Activated CD4-positive, alpha-beta T cell treated with anti-CD3 and anti-CD28 coated beads, Interleukin-2, amount 50 U/mL, for 24 hours (primary cell): ENCODE measurements at places on chromosomes 1 and 21.

DNA sequence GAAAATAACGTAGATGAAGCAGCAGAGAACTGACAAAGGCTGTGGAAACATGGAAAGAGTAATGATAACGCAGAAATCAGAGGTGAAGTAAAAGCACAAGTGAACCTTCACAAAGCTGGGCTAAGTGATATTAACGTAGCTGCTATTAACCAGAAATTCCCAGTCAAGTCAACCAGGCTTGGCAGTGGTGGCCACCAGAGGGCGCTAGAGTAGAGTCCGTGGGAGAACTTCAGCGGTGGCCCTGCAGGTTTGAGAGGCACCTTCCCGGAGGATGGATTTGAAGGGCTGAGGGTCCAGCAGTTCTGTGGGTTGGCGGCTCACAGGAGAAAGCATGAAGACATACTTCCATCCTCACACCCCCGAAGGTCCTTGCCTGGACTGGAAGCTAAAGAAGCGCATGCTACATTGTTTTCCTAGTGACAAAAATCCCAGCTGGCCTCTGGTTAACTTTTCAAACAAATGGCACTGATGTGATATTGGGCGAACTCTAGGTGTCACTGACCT, 81.7 kb upstream of the ZNF648 start:
- peak; percentile 86 for DNase-seq

DNA sequence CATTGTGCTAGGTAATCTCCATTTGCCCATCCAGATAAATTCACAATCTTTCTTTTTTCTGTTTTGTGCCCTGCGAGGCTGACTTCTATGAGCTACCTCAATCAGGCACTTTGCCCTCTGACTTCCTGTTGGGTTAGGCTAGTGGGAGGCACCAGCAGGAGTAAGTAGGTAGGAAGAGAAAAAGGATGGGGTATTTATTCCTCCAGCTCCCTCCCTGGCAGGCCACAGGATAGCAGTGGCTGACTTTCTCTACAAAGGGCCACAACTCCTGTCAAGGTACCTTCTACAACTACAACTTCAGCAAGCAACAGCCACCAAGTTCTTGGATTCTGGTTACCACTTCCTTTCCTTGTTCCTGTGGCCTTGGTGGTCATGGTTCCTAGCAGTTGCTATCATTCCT, 18.8 kb upstream of the GORAB start:
- DNase-seq: no peak

- DNase-seq: no peak
Observed at GRCh38 chr1:147619741-147620140, 50.6 kb downstream of the ACP6 start.

DNA sequence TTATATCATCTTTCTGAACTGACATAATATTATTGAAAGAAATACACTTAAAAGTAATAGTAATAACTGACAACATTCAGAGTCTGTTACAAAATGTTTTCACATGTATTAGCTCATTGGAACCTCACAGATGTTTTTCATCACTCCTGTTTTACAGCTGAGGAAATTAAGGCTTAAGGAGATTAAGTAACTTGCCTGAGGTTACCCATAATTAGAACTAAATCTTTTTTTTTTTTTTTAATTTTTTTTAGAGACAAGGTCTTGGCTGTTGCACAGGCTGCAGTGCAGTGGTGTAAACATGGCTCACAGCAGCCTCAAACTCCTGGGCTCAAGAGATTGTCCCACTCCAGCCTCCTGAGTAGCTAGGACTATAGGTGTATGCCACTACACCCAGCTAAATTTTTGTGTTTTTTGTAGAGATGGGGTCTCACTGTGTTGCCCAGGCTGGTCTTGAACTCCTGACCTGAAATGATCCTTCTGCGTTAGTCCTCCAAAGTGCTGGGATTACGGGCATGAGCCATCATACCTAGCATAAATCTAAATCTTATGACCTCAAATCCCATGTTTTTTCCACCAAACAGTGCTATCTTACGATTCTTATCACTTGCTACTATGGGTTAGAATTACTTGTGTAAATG, 64.7 kb upstream of the MACF1 start:
- no peak for DNase-seq

DNA sequence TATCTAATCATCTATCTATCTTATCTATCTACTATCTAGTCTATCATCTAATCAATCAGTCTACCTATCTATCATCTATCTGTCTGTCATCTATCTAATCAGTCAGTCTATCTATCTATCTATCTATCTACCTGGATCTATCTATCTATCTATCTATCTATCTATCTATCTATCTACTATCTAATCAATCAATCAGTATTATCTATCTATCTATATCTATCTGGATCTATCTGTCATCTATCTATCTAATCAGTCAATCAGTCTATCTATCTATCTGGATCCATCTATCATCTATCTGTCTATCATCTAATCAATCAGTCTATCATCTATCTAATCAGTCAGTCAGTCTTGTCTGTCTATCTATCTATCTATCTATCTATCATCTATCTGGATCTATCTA, 26.9 kb upstream of the C1orf174 start:
- no peak for DNase-seq

- DNase-seq: peak; percentile 71
Observed at GRCh38 chr21:43975469-43976098, 36.5 kb upstream of the TRAPPC10 start.

DNA sequence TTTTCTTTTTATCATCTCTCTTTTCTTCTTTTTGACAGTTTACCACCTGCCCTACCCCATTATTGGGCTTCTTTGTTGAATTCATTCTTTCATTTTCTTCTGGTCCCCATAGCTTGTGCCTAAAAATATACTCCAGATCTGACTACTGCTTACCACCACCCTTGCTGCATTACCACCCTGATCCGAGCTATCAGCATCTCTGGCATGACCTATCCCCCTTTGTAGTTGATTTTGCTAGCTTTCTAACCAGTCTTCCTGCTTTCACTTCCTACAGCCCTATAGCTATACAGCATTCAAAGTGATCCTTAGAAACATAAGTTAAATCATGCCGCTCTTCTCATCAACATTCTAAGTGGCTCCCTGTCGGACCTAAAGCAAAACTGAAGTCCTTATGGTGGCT, 59.4 kb upstream of the MPC2 start:
- DNase-seq: no peak

DNA sequence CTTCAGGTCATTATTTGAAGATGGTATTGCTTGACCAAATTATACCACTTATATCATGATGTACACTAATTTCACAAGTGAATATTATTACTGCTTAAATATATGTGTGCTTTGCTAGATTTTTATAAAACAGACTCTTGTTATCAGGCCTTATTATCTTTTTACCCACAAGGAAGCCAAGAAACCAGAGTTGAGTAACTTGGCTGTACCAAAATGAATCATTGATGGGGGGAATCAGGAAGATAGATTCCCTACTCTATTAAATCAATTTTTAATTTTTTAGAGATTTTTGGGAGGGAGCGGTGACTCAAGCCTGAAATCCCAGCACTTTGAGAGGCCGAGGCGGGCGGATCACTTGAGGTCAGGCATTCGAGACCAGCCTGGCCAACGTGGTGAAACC, 16.0 kb upstream of the SCCPDH start:
- no peak for DNase-seq

- no peak for DNase-seq
Observed at GRCh38 chr21:36718951-36719501, 20.1 kb downstream of the SIM2 start.

DNA sequence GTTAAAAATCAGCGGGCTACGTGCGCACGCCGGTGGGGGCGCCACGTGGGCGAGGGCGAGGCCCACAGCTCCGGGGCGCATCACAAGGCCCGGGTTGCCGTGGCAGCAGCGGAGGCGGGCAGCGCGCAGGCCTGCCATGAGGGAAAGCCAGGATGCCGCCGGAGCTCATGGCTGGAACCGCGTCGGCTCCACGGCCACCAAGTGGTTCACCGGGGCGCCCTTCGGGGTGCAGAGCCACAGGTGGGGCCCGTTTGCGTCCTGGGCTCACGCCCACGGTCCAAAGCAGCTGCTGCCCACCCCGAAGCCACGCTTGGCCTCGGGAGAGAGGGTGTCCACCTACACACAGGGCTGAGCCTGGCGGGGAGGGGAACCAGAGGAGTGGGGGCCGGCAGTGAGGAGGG, 4.9 kb upstream of the TTC22 start:
- DNase-seq: no peak

DNA sequence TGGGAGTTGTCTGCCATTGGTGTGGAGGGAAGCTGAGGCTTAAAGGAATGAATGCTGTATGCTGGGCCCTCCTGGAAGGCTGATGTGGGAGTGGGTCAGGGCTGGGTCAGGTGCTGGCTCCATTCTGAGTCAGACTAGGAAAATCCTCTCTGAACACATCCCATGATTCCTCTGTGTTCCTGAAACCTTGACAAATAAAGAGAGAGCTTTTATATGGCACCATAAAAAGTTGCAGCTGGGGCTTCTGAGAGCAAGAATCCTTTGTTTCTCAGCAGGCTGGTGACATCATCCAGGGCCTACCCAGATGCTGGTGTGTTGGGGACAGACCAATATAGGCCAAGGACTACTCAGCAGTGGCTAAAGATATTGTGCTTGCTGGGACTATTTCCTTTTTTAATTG, 27.8 kb upstream of the NFASC start:
- no peak for DNase-seq

GRCh38 chr1:9413877-9414213, 121.2 kb downstream of the SPSB1 start:
- no peak for DNase-seq

GRCh38 chr1:67557696-67558448, 127.1 kb upstream of the GADD45A start:
- no peak for DNase-seq

DNA sequence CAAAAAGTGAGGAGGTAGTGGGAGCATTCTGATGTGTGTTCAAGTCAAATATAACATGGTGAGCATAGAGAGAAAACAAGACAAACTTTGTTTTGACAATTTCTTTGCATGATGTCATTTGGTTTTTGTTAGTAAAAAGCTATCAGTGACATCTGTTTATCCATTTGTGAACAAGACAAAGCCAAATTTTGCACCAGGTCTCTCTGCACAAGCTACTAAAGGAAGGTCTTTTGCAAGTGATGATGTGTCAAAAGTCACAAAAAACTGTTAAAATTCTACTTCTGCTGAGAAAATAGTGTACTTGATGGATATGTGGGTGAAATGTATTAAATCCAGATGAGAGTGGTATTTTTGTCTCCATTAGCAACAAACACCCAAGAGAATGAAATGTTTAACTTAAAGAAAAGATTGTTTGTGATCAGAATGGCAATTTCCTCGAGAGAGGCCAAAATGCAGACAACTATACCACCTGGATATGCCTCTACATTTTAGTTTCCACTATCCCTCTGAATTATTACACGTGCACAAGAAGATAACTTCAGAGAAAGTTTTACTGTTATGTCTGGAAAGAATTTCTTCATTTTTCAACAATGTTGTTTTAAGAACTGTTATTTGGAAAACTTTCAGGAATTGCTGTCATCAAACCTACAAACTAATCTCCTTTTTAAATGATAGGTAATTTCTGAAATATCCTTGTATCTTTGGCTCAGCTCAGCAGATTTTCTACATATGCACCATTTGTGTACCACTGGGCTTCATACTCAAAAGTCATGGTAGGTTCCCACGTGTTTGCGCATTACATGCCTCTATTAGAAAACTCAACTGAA, 807.4 kb upstream of the ADGRL2 start:
- DNase-seq: no peak

GRCh38 chr1:40316595-40317393, at the start of gene COL9A2:
COL9A2 (minus strand) TSS chr1:40317286; CDS start chr1:40317197, 89 bp downstream.
- DNase-seq: peak; percentile 32

- DNase-seq: no peak
Observed at GRCh38 chr1:184940226-184940625, 34.1 kb downstream of the NIBAN1 start.

DNA sequence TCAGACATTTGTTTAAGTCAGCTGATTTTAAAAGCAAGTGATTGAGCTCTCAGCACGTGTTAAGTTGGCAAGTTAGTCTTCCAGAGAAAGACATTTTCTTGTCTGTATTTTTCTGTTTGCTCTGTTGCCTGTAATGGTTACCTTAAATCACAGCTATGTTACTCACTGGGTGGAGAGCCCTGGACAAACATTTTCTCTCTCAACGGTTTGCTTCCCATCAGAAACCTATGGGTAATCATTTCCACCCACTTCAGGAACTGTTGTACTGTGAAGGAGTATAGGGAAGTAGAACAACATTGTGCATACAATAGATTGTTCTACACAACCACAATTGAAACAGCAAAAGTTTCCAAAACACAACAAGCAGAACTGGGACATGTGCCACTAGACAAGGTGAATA, 113.9 kb upstream of the DPT start:
- no peak for DNase-seq
